Inflammatory macrophage treated with lipopolysaccharide for 1 hour (primary cell): ENCODE measurements at places on chromosomes 11 and 22.

DNA sequence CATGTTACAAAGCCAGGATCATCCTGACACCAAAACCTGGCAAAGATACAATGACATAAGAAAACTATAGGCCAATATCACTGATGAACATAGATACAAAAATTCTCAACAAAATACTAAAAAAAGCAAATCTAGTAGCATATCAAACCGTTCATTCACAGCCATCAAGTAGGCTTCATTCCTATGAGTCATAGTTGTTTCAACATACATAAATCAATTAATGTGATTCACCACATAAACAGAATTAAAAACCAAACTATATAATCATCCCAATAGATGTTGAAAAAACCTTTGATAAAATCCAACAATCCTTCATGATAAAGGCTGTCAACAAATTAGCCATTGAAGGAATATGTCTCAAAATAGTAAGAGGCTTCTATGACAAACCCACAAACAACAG is 1007.2 kb upstream of the RAG2 start:
- DNase-seq, result no peak

DNA sequence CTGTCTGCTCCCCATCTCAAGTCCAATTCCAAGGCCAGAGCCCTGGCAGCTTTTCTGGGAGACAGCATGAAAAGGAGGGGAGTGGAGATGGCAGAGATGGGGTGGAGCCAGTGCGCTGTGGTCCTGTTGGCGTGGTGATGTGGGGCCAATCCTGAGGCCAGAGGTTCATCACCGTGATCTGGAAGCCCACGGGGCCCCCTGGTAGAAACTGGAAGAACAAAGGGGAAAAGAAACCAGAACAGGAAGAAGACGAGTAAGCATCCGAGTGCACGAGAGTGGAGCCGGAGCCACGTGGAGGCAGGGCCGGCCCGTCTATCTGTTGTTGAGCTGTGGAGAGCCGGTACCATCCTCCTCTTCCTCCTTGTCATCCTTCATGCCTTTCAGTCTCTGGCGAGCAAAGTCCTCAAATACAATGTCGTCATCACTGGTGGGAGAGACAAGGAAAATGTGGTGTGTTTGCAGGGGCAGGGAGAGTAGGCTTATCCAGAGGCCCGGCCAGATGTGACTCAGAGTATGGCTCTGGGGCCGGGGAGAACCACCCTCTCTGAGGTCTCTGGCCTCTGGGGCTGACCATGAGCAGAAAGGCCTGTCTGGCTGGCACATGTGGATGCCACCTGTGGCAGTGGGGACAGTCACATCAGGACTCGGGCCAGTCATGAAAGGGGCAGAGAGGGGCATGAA is 25.4 kb downstream of the TPBGL start:
- DNase-seq, result peak; percentile 25

- no peak for DNase-seq
Observed at GRCh38 chr11:98104249-98104648, 916.5 kb upstream of the CNTN5 start.

GRCh38 chr11:133714471-133715375 is 130.6 kb downstream of the SPATA19 start:
- DNase-seq, result no peak

- peak; percentile 44 for DNase-seq
Observed at GRCh38 chr11:45803971-45804760, 783 bp upstream of the SLC35C1 start.

DNA sequence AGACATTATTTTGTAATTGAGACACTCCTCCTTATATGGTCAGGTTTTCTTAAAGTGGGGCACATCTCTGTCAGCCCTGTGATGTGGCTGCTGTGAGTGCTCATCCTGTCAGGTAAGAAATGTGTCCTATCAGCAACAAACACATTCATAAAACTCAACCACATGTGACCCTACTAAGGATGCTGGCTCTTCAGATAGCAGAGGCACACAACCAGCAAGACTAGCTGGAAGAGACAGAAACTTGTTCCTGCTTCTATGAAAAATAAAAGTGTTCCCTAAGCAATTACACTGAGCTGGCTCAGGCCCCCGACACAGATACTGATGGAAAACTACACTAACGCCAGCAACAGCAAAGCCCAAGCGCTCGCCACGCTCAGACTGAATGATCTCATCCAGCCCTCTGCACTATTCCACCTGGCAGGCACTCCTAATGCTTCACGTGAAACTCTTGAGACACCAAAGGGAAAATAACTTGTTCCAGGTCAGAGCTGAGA is 49.8 kb upstream of the CYP2D6 start:
- DNase-seq, result no peak

- no peak for DNase-seq
Observed at GRCh38 chr11:2434008-2434407, 10.3 kb downstream of the TRPM5 start.

DNA sequence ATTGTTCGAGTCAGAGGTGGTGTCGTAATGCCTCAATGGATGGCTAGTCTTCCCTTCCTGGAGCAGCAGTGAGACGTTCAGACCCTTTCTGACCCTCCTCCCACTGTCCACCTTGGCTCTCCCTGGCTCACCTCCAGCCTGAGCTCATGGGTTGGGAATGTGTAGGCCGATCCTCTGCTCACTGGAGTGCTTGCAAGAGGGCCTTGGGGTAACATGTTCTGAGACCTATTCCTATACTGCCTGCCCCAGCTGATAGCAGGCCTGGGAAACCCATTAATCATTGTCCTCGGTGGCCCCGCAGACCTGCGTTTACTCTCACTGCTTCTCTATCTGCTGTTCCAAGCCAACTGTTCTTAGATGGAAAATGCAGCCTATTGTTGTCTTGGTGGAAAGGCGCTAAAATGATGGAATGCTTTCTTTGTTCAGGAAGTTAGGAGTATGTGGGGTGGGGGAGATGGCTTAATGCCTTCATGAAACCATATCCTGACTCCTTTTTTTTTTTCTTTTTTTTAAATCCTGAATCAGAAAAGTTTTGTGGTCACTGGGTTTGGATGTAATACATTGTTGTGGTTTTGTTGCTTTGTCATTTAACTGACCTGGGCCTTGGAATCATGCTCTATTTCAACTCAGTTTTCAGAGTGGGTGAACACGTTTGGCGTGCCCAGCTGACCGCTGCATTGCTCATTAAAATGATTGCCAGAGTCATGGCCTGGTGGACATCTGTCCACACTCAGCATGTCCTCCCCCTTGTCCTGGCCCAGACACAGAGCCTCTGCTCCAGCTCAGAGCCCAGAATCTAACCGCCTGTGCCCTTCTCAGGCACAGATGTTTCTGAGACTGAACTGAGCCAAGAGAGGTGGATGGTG is 72.5 kb downstream of the MICAL2 start:
- DNase-seq, result no peak

DNA sequence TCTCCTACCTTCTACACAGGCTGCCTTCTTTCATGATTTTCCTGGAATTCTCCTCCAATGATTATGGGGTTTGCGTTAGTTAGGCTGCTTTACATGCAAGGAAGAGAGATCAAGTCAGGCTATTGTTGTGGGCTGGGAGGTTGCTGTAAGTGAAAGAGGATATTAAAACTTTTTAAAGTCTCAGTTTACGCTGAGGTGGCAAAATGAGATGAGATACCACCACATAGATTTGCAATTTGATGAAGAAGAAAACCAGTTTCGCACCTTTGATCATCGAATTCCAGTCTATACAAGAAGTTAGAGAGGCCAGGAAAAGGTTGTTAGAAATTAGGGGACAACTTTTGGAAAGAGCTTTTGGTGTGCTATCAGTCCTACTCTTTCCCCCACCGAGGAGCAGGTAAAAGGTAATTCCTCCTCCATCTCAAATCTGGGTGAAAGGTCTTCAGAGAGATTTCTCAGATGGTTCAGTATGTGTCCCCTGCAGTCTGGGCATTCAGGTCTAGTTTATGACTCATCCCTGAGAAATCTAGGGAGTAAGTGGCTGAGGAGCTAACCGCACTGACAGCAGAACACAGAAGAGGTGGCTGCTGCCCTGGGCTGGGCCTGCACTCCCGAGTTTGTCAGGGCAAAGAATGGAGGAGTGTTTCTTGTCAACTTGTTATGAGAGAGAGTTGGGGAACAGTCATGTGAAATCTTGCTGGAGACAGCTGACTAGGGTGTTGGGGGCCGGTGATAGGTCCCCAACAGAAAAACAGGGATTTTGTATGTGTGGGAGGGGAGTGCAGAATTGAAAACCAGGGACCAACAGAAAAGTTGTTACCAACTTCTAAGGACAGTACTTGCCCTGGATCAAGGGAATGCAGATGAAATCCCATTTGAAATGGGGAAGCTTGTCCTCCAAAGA is 34.7 kb downstream of the CCDC83 start:
- no peak for DNase-seq

DNA sequence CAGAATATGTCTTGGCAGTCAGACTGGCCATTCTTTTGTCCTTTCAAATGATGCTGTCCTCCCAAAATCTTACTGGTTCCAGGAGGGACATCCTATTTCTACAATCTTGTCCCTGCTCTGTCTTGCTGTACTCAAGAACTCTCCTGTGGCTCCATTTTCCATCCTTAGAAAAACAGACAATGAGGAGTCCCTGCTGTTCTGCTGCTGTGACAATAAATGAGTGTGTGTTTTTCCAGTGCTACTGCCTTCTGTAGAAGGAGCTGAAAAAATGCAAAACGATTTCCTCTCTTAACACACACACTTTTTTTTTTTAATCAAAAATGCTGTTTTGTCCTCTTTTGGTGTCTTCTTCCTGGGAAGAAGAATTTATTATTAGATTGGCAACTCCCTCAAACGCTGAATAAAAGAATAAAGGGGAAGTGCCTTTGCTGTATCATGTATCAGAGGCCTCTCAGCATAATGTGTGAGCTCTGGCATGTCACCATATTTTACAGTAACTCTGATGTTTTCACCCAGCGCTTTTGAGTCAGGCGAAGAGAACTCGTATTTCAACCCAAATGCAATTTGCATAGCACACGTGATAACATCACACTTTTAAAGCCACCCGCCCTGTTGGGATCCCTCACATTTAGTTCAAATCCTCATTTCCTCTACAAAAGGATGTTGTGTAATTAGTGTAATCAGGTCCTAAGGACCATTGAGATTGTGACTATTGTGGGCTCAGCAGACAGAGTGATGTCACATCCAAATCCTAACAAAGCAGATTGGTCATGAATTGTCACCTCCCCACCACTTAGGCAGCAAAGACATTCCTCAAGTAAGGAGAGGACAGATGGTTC is 496.0 kb upstream of the LARGE1 start:
- no peak for DNase-seq

DNA sequence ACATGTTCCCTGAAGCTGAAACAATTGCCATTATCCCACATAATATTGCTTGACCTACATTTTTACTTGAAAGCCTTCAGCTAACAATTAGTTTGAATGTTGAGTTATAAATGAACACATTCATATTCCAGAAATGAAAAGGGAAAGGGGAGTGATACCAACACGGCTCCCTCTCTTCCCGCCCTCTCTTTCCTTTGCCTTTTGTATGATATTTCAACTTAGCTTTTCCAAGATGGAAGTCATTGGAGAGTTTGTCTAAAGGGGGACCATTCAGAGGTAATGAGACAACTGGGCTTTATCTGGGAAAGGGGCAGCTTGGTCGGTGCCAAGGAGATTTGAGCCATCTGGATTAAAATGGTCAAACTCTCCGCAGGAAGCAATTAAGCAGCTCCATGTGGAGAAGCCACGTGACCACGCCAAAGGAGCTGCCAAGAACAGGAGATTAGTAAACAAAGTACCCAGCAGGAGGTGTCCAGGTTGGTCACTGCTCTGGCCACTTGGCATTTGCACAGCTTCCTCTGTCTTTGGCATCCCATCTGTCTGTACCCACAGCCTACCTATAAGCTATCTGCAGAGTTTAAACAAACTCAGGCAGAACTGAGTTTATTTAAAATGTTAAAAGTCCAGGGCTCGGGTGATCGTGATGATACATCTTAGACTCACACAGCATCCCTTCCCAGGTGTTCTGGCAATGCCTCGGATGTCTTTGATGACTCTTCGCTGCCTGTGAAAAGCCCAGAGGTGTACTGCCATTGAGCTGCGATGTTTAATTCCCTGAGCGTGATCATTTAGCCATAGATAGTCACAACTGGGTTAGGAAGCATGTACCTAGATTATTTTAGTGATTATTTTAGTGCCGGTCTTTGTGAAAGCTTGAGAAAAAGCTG is 735.9 kb downstream of the NTM start:
- no peak for DNase-seq

- DNase-seq, result no peak
Observed at GRCh38 chr22:27507935-27508526, 293.5 kb downstream of the MN1 start.

DNA sequence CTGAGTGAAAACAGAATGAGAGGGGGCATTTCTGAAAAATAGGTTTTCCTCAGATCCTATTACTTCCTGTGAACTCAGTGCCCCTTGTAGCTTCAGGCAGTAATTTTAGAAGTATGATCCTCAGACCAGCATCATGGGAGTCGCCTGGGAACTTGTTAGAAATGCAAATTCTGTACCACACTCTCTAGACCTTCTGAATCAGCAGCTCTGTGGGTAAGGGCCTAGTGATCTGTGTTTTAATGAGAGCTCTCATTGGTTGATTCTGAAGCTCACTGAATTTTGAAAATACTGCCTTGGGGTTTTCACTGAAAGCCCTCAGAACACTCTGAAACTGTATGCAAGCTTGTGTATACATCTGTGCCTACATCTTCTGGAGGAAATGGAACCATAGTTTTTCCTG is 647.2 kb upstream of the ANO5 start:
- no peak for DNase-seq

DNA sequence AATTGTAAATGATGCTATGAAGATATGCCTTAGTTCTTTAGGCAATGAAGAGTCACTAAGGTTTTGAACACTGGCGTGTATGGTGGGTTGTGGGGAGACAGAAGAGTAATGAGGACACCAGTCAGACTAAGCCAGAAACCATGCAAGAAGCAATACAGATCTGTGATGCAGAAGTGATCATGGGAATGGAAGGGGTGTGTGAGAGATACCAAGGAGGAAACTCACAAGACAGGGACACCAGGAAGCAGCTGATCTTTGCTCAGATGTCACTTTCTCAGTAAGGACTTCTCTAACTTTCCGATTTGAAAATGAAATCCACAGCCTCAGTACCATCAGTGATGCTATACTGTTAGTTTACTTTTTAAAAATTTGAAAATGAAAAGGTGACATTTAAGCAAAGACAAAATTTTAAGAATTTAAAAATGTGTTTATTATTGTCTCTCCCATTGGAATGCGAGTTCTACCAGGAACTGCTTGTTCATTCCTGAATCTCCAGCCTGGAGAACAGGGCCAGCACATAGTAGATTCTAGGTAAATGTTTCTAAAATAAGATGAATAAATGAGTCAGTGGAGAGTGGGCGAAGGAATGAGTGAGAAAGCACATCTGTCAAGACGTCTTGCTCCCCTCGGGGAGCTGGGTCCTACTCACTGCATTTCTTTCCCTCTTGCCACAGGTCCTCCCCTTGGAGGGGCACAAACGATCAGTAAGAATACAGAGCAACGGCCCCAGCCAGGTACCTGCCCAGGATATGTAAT is 60.4 kb downstream of the KCNJ1 start:
- peak; percentile 38 for DNase-seq
